Osteocyte (in vitro differentiated cells): ENCODE measurements at places on chromosomes 4 and X. TPM values are rescaled to one million over a fixed set of nuclear protein-coding genes. Genes with fewer than 3 reads are reported as not detected.

Gene ASB11
- not detected in 2 replicates for total RNA-seq

Gene CENPVL2
- not detected in 2 replicates for total RNA-seq

DNA sequence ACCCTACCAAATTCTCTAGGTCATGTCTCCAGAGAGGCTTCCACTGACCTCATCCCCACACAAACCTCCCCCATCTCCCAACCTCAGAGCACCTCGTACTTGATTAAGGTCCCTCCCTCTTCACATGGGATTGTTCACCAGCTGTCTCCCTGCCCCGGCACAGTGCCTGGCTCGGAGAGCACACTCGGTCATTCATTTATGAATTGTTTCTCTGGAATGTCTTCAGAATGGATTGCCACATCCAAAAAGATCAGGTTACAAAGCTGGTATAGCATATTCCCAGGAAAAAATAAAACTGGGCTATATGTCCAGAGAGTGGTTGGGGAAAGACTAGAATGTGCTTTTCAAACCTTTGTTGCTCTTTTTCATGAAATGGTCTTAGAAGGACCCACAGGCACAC lies 21.6 kb downstream of the JAKMIP1 start:
- no peak overlapping the region for H3K27ac ChIP-seq
- H3K4me1 ChIP-seq = no peaks in the 10 kb centered on the region
- no peak overlapping the region for H3K4me3 ChIP-seq
- no peak for DNase-seq
- H3K27me3 ChIP-seq = peaks cover 2% of the 10 kb centered on the region

GRCh38 chr4:84235126-84235944 lies 263.8 kb downstream of the NKX6-1 start:
- no peaks in the 10 kb centered on the region for H3K27me3 ChIP-seq
- no peaks in the 10 kb centered on the region for H3K4me1 ChIP-seq
- DNase-seq = no peak
- H3K36me3 ChIP-seq = no peaks in the 10 kb centered on the region
- no peak overlapping the region for H3K27ac ChIP-seq
- H3K4me3 ChIP-seq = no peak overlapping the region

- H3K27me3 ChIP-seq = no peaks in the 10 kb centered on the region
- no peak overlapping the region for H3K27ac ChIP-seq
- DNase-seq = no peak
Observed at GRCh38 chr4:138263247-138263816, 21.2 kb upstream of the SLC7A11 start.

DNA sequence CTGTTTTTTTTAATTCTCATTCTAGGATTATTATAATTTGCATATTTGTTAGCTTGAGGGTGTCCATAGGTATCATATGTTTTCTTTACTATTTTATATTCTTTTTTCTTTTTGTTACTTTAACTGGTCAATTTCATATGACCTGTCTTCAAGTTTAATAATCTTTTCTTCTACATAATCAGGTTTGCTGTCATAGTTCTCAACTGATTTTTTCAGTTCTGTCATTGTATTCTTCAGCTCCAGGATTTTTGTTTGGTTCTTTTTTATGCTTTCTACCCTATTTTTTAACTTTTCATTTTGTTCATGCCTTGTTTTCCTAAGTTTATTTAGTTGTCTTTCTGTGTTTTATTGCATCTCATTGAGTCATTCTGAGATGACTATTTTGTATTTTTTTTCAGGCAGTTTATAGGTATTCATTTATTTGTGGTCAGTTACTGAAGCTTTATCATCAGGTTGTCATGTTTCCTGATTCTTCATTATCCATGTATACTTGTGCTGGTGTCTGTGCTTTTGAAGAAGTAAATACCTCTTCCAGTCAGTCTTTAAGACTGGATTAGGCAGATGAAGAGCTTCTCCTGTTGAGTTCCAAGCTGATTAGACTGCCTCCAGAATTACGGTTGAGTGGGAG lies 220.3 kb upstream of the VEGFC start:
- no peak for DNase-seq
- no peaks in the 10 kb centered on the region for H3K36me3 ChIP-seq
- no peaks in the 10 kb centered on the region for H3K27me3 ChIP-seq
- H3K27ac ChIP-seq = no peak overlapping the region
- H3K4me1 ChIP-seq = peaks cover 28% of the 10 kb centered on the region

GRCh38 chr4:94491322-94491721 lies 39.6 kb downstream of the PDLIM5 start:
- H3K36me3 ChIP-seq = peaks cover 13% of the 10 kb centered on the region
- H3K4me3 ChIP-seq = peak overlapping the region; percentile 39
- H3K27me3 ChIP-seq = no peaks in the 10 kb centered on the region

- no peaks in the 10 kb centered on the region for H3K36me3 ChIP-seq
- H3K4me3 ChIP-seq = no peak overlapping the region
- no peaks in the 10 kb centered on the region for H3K4me1 ChIP-seq
- DNase-seq = no peak
Observed at GRCh38 chr4:16051132-16051531, 32.7 kb downstream of the PROM1 start.

DNA sequence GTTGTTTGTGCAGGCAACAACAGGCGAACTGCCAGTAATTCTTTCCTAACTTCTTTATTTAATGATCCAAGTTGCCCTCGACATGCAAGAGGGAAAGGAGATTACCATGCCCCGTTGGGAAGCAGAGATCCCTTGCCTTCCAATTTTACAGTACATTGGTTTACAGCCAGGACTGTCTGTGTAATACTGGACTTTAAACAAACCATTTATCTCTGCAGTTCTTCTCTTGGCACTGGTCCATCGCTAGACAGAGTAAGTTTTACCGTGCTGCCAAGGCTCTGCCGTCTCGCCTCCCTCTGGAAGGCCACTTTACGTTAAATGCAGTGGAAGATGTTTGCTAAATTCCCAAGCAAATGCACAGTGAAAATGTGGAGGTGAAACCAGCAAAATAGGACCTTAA lies 660.3 kb upstream of the PRKX start:
- no peak overlapping the region for H3K27ac ChIP-seq
- H3K36me3 ChIP-seq = no peaks in the 10 kb centered on the region
- H3K4me3 ChIP-seq = no peak overlapping the region
